ENCODE measurements at places on chromosomes 3 and 15.
A peak's percentile ranks its signal among the peaks of the same experiment; 100 is the strongest.

DNA sequence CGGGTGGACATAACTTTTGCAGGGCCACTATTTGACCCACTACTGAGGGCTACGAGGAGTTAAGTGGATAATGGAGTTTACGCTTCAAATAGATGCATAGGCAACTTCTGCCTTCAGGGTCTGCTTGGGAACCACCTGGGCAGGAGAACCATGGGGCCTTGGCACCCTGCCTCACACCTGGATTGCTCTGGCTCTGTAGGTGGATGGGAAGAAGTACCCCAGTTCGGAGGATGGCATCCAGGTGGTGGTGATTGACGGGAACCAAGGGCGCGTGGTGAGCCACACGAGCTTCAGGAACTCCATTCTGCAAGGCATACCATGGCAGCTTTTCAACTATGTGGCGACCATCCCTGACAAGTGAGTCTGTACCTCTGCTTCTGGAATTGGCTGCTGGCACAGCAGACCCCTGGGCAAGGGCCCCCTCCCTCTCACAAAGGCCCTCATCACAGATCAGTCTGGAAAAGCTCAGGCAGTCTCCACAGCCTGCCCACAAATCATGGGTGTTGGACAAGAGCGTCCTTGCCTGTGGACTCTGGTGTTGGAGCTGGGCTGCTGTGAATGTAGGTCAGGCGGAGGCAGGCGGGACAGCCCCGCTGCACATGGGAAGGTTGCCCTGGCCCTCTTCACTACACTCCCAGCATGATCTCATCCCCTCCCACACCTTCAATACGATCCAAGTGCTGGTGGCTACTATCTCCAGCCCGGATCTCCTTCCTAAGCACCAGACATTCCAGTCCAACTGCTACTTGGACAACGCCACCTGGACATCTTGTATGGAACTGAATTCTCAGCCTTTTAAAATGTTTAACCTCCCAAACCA lies 46.7 kb downstream of the MESD start:
- no peak for DNase-seq

DNA sequence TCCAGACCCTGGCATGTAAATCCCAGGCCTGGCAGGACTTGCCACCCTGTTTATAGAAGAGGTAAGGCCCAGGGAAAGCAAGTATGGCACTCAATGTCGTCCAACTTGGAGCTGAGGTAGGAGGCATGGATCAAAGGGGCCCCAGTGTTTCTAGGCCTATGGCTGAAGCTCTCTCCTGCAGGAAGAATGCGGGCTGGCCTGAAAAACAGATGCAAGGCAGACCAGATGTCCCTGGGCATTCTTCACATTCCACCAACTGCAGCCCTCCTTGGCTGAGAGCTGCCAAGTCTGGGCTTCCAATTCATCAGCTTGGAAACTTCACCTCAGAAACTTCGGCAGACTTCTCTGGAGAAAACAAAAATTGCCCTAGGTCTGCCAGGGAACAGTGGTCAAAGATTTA lies 22.2 kb downstream of the MESD start:
- DNase-seq: peak; percentile 29

DNA sequence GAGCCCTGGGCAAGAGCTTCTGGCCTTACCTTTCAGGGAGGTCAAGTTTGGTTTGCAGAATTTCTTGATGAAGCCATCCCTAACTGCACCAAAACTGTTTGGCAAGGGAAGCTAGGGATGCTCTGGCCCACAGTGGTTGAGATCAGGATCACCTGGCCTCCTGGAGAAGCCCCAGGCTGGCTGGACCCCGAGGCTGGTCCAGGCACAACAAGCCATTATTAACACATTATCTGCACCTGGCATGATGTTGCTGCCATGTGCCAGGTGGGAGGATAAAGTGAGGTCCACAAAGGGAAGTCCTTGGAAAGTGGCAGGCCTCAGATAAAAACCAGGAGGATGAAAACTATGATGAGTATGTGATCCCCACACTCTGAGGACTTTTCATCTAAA lies 35.9 kb upstream of the DUSP7 start:
- no peak for DNase-seq

GRCh38 chr3:69384326-69384725 lies 1.6 kb downstream of the FRMD4B start:
- DNase-seq: no peak

GRCh38 chr3:83934192-83935021 lies 1024.4 kb upstream of the CADM2 start:
- DNase-seq: peak; percentile 2

DNA sequence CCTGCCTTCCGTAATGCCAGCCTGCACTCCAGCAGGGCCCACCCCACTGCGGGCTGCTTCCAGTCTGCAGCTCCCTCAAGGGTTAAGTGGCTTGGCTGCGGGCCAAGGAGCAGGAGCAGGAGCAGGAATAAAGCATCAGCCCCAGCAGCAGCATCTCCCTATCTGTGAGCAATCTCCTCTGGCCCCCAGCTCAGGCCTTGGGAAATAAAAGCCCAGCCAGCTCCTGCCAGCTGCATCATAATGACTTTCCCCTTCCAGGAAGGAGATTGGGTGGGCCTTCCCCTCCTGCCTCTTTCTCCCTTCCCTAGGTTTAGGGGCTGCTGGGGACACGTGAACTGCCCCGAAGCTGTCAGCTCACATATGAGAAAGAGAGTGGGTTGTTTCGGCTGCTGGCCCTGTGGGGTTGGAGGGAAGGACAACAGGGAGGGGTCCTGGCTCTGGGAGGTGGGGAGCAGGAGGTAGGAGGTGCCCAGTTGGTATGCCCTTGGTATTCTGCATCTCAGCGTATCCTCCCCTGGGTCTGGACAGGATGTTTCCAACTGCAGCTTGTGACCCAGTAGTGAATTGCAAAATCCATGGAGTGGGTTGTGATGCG lies 34.6 kb upstream of the FGD5 start:
- no peak for DNase-seq

DNA sequence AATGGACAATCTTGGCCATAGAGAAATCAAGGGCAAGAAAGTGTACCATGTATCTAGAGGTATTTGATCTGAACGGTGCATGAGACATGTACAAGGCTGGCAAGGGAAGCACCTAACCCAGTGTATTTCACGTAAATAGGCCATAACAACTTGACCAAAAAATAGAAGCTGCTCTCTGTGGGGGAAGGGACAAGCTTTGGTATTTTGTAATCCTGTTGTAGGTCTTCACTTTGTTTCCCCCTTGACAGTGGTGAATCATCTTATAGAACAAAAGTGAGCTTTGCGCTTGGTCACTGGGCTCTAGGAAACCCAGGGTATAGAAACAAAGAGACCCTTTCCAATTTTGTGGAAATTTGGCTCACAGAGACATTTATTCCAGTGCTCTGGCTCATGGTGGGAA lies 21.0 kb downstream of the LARS2 start:
- no peak for DNase-seq

- DNase-seq: peak; percentile 87
Measured at GRCh38 chr3:43765521-43765971, 74.8 kb downstream of the ABHD5 start.

DNA sequence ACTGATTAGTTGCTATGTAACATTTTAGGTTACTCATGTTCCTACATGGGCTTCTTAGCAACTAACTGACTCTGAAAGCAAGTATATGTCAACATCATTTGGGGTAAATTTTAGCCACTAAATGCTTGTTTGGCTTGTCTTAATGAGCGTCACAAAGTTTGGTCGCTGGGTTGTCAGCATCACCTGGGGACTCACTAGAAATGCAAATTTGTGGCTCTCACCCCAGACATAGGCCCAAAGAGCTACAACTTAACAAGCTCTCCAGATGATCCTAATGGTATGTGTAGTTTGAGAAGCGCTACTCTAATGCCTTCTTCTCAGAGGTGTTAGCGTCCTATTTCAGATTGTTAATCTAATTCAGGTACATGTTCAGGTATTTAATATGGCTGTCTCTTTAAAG lies 32.7 kb upstream of the CPOX start:
- DNase-seq: no peak

- DNase-seq: no peak
Measured at GRCh38 chr15:68429691-68430470, 2.1 kb downstream of the ITGA11 start.

- no peak for DNase-seq
Measured at GRCh38 chr3:41462103-41462691, 262.9 kb downstream of the CTNNB1 start.

DNA sequence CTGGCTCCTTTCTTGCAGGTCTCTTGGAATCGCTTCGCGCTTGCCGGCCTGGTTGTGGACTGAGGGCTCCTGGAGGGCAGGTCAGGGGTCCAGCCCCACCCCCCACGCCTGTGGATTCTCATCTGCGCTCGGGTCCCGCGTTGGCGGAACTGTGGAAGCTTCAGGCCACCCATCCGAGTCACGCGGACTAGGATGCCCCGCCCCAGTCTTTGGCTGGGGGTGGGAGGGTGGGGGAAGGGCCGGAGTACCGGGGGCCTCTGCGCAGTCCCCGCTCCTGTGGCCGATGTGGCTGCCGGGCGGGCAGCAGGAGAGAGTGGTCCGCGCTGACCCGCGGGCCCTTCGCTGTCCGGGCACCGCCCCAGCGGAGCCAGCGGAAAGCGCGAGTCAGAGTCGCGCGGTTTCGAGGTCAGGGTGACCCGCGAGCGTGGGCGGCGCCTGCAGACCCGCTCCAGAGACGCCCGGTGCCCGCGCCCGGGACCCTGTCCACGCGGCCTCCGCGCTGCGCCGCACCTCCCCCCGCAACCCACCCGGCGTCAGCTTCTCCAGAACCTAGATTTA lies 114.2 kb downstream of the KLF13 start:
- no peak for DNase-seq

- DNase-seq: no peak
Measured at GRCh38 chr3:156176048-156176447, 55.7 kb downstream of the KCNAB1 start.

GRCh38 chr3:188899881-188900280 lies 271.9 kb upstream of the TPRG1 start:
- DNase-seq: peak; percentile 16

- DNase-seq: peak; percentile 33
Measured at GRCh38 chr15:34799149-34800101, 4.1 kb upstream of the ACTC1 start.

- DNase-seq: peak; percentile 86
Measured at GRCh38 chr3:56630966-56631365, 52.1 kb downstream of the TASOR start.

DNA sequence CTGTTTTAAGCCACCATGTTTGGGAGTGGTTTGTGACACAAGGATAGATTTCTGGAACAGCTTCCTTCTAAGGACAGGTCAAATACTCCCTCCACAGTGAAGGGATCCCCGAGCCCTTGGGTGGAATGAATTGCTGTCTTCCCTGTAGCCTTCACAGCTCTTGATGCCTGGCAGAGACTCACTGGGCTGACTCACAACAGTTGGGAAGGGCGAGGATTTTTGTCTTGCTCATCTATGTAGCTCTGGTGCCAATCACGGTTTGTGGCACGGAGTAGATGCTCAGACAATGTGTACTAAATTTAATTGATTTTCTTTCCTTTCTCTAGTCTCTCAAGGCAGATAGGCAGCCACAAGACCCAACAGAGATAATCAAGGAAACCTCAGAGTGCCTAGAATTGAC lies 27.0 kb downstream of the CRYGS start:
- no peak for DNase-seq

DNA sequence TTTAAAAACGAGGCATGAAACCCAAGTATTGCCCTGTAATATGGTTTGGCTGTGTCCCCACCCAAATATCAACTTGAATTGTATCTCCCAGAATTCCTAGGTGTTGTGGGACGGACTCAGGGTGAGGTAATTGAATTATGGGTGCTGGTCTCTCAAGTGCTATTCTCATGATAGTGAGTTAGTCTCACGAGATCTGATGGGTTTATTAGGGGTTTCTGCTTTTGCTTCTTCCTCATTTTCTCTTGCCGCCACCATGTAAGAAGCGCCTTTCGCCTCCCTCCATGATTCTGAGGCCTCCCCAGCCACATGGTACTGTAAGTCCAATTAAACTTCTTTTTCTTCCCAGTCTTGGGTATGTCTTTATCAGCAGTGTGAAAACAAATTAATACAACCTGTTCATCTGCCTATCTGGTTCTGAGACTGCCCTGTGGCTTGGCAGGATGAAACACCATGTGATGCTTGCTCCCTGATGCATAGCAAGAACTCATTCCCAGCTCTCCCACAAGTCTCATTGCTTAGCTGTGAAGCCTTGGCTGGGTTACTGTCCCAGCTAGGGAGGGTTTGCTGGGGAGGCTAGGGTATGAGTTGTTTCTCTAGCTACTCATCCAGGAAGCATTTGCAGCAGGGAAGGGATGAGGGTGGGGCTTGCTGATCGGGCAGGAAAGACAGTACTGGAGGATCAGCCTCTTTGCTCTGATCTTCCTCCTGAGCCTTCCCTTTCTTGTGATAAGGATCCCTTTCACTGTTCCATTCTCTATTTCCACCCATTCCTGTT lies 3.7 kb upstream of the SQOR start:
- peak; percentile 98 for DNase-seq

GRCh38 chr3:133457025-133457424 lies 57.2 kb downstream of the BFSP2 start:
- no peak for DNase-seq

GRCh38 chr3:13277860-13278531 lies 142.1 kb downstream of the NUP210 start:
- peak; percentile 61 for DNase-seq

- DNase-seq: peak; percentile 80
Measured at GRCh38 chr3:37945807-37946530, 44.6 kb upstream of the VILL start.

DNA sequence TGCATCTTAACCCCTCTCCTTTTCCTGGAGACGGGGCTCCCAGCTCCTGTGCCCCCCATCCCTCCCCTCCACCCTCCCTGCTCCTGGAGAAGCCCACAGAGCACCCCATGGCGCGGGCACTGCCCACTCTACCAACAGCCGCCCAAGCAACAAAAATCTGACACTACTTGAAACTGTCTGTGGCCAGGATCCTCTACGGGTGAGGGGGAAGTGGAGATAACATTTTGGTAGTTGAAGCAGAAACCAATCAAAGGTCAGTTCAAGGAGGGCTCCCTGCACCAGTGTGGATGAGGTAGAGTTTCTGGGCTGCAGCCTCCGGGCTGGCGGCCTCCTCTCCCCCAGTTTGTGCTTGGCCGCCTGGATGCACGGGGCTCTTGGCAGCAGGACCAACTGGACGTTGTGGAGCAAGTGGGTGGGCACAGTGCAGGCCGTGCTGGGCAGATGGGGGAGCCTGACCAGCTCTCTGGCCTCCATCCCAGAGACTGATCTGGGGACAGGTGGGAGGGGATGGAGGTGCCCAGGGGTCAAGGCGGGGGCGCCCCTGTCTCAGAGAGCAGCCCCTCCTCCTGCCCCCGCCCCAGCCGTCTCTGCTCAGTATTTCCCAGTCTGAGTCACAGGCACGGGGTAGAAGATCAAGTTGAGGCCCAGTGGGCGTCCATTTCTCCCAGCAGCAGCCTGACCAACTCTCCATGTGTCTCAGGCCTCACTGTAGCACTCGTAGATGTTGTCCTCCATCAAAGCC lies 12.8 kb downstream of the H1-8 start:
- DNase-seq: no peak

- no peak for DNase-seq
Measured at GRCh38 chr3:35486295-35486694, 153.0 kb upstream of the ARPP21 start.

GRCh38 chr15:56640549-56640948 lies 92.8 kb downstream of the ZNF280D start:
- no peak for DNase-seq

DNA sequence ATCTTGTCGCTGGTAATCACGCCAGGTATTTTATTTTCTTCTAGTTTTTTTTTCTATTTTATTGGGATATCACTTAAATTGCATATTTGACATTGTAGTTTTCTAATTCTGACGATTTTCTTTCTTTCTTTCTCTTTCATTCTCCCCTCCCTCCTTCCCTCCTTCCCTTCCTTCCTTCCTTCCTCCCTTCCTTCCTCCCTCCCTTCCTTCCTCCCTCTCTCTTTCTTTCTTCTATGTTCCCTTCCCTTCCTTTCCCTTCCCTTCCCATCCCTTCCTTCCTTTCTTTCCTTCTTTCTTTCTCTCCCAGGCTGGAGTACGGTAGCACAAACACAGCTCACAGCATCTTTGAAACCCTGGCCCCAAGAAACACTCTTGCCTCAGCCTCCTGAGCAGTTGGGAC lies 100.6 kb upstream of the BCL6 start:
- DNase-seq: no peak
